ENCODE measurements at places on chromosomes 6 and 20.
A peak's percentile ranks its signal among the peaks of the same experiment; 100 is the strongest.

DNA sequence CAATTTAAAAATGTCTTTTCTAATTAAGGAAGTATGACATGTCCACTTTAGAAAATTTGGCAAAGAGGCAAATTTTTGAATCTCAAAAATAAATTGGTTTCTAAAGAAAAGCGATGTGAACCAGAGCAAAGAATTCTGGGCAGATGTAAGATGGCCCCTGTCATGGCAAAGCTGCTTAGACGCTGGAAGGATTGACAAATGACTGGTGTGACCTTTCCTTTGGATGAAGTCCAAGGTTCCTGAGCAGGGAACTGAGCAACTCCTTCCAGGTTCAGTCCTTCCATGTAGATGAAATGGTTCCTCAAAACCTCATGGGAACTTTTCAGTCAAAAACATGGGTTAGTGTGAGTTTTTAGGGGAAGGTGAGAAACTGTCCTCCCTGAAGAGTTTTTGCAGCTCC is 25.1 kb downstream of the BRPF3 start:
- no peak for DNase-seq

DNA sequence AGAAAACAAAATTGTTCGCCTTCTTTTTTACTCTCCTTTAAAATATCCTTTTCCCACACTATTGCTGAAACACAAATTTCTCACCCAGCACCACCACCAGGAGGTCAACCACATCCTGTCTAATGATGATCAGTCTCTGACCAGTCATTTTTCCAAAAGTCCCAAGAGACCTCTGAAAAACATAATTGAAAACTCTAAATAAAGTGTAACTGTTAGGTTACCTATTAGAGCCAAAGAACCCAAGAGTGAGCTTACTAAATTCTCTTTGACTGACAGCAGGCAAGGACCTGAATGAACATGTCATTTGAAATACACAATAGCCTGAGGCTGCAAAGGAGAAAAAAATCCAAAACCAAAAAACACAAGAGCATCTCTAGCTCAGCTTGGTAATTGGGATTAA is 735.4 kb downstream of the CBLN4 start:
- no peak for DNase-seq

GRCh38 chr20:33612001-33612400 is 50.1 kb upstream of the C20orf144 start:
- no peak for DNase-seq

DNA sequence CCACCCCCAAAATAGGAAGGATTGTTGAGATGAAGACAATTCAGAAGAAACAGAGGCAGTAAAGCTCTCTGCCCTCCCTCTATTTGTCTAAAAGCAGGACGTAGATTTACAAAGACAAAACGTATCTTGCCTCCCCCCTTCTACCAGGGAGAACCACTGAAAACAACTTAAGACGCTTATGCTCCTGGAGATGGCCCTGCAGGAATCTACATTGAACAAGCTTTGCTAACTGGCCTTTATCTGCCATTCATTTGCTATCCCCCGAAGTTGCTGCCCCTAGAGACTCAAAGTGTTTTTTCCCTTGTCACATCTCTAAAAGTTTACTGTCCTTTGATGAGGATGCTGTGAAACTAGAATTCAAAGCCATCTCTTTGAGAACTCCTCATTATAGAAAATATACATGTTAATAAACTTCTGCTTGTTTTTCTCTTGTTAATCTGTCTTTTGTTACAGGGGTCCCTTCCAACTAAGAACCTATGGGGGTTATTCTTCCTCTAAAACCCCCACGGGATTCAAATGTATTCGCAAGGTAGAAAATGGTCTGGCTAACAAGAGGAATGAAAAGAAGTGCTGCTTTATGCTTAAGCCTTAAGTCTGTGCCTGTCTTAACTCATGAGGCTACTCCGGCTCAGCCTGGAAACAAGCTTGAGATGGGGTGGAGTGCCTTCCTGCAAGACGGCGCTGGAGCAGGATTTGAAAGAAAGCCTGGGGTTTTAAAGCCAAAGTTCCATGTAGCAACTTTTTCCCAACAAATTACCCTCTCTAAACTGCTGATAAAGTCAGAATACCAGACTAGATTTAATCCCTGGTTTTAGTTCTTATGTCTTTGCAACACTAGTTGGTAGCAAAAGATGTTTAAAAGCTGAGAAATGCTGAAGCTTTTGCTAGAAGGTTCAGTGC is 88.0 kb downstream of the CLIC5 start:
- no peak for DNase-seq

DNA sequence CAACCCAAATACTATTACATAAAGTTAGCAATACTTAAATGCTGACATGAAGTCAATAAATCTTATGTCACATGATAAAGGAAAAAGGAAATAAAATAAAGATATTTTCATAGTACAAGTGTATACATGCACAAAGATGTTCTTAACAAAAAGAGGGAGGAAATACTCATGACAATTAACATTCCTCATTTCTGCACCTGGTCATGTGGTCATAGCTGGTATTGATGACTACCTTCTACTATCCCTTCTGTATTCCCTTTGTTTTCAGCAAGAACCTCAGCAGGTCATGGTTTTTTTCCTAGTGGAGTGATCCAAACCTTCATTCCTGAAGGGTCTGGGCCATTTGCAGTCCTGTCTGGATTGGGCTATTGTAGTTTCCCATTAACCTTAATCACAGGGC is 43.5 kb upstream of the FYN start:
- DNase-seq: no peak

DNA sequence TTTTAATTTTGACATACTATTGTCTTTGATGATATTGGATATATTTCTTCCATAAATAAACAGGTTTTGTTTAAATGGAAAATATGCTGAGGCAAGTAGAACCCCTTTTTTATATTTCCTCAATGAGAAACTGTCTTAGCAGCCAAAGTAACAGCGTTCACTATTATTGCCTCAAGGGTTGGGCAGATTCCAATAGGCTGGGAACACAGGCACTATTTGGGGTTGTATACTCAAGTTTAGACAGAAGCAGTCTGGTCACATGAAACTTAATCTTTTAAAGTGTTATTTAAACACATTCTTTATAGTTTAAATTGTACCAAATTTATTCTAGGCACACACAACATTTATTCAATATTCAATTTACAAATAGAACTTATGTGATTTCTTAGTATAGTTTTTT is 520.2 kb downstream of the EYS start:
- DNase-seq: no peak

DNA sequence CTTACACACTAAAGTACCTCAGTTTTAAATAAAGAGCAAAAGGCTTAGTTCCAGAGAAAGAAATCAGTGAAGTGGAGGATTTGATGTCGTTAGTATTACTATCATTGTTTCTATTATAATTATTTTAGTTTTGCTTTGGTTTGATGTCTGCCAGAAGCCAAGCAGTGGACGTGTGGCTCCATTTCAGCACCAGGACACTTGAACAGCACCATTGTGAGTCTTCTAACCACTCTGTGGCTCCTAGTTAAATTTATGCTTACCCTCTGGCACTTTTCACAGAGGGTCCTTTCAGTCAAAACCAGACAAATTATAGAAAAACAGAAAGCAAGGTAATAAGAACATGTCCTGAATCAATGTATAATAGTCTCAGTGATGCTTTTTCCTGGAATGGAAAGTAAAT is 3.4 kb downstream of the COL9A1 start:
- DNase-seq: no peak

DNA sequence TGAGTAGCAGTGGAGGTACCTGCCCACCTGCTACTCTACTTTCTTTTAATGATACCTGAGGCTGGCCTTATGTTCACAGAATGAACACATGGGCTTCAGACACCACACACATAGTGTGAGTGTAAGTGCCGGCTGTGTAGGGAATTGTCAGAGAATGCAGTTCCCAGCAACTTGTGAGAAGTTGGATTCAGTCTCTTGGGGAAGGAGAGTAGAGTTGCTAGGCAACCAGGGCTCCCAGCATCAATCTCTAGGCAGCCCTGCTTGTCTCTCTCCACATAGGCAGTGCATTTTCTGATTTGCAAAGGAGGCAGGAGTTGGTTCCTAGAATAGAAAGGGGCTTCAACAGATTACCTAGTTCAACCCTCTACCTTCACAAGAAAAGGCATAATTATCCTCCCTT is 74.1 kb downstream of the BFSP1 start:
- no peak for DNase-seq

- no peak for DNase-seq
Observed at GRCh38 chr6:7188492-7188891, 80.7 kb downstream of the RREB1 start.

- no peak for DNase-seq
Observed at GRCh38 chr6:10964684-10965083, 77.8 kb downstream of the SYCP2L start.

DNA sequence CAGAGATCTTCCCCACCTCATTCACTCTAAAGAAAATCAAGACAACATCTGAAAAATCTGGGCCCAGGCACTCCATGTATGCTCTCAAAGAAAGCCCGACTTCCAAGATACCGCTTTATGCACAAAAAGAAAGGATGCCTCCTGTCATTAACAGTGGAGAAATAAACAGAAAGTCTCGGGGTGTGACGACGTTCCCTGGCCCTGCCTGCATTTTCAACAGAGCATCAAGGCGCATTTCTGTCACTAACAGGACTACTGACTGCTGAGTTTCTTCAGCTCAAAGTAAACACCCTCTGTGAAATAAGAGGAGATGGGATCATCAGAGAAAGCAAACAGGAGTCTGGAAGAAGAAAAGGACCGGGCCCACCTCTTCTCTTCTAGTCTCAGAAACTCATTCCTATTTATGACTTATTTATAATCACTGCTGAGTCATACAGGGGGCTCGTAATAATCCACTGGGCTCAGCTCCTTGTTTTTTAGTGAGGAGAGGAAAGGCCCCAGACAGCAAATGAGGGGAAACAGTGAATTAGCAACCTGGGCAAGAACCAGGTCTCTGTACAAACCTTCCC is 99.7 kb downstream of the ZMYND8 start:
- no peak for DNase-seq

DNA sequence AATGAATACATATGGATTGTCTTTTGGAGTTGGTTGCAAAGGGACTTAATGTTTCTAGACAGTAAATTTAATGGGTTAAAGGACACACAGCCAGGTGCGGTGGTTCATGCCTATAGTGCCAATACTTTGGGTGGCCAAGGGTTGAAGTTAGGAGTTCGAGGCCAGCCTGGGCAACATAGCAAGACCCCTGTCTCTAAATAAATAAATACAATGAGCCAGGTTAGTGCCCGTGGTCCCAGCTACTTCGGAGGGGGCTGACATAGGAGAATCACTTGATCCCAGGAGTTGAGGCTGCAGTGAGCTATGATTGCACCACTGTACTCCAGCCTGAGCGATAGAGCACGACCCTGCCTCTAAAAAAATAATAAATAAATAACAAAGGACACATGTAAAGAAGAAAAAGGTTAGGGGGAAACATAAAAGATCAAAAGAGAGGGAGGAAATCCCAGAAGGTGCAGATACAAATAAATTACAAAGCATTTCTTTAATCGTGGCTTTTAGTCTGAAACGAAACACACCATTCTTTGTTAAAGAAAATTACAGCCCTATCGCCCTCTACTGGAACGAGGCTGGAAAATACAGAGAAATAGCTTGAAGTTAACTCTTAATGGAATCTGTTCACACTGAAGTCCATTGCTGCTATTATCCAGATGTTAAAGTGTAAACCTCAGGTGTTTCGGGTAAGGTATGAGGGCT is 42.6 kb upstream of the SCML4 start:
- peak; percentile 23 for DNase-seq

DNA sequence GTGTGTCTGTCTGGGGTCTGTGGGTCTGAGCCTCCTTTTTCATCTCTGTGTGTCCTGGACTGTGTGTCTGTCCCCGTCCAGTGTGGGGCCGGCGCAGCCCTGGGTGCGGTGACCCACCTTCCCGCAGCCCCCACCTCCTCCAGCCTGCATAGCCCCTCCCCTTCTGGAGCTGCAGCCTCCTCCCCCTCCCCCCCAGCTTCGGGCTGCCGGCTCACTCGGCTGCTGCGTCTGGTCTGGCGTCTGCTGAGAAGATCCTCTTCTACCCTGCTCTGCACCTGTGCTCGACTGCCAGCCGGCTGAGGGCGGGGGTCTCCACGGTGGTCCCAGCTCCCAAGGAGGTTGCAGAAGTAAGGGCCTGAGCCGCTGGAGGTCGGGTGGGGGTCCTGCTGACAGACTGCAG is 7.6 kb upstream of the LKAAEAR1 start:
- DNase-seq: no peak

DNA sequence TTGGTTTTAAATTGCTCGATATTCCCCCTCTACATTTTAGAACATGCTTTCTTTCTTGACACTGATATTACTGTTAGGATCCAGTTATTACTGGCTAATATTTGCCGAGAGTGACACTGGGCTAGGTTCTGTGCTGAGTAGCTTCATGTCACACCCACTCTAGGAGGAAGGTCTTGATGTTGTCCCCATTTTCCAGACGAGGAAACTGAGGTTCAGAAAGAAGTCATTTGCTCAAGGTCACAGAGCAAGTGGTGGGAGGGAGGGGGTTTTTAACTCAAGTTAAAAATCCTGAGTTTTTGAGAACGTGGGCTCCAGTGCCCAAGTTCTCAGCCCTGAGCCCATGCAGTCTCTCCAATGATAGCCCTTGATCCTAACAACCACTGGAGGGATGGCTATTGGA is 18.9 kb downstream of the TGM2 start:
- no peak for DNase-seq

DNA sequence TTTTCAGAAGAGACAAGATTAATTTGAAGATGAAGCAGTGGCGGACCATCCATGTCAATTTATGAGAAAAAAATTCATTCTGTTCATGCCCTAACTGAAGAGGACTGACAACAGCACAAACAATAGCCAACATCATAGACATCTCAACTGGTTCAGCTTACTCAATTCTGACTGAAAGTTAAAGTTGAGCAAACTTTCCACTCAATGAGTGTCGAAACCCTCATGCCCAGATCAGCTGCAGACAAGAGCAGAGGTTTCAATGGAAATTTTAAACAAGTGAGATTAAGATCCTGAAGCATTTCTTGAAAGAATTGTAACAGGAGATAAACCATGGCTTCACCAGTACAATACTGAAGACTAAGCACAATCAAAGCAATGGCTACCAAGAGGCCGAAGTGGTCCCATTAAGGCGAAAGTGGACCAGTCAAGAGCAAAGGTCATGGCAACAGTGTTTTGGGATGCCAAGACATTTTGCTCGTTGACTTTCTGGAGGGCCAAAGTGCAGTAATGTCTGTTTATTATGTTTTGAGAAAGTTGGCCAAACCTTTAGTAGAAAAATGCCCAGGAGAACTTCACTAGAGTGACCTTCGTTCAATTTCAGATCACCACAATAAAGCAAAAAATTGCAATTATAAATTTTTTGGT is 6.1 kb upstream of the SFT2D1 start:
- no peak for DNase-seq

DNA sequence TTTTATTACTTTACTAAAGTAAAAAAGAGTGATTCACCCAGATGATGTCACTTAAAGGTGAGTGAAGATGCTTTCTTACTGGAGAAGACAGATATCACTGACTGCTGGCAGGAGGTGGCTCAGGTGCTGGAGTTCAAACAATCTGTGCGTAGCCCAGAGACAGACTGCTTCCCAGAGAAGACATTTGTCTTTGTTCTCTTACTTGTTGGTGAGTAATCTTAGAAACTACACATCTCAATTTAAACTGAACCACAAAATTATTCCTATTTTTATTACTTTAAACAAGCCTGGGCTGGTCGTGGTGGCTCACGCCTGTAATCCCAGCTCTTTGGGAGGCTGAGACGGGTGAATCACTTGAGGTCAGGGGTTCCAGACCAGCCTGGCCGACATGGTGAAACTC is 92.2 kb downstream of the CEP162 start:
- no peak for DNase-seq
